ENCODE measurements at places on chromosomes 4 and X. TPM values are rescaled to one million over a fixed set of nuclear protein-coding genes. Genes with fewer than 3 reads are reported as not detected.

The PPP1R3F gene
- 2.9 TPM for total RNA-seq

The CXorf65 gene
- 55.8 TPM for total RNA-seq

DNA sequence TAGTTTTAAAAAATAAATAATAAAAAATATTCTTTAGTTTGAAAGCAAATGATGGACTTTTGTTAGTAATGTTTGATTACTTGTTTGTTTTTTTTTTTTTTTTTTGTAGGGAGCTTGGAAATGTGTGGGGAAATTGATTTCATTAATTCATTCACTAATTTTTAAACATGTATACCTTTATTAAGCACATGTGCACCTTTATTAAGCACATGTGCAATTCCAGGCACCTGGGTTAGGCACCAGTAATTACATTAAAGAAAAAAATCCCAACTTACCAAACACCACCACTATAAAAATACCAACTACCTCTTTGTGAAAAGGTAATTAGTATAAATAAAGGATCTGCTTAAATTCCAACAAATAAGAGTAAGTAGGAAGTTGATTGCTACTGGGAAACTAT, 9.5 kb downstream of the GUCY1B1 start:
- DNase-seq = no peak

DNA sequence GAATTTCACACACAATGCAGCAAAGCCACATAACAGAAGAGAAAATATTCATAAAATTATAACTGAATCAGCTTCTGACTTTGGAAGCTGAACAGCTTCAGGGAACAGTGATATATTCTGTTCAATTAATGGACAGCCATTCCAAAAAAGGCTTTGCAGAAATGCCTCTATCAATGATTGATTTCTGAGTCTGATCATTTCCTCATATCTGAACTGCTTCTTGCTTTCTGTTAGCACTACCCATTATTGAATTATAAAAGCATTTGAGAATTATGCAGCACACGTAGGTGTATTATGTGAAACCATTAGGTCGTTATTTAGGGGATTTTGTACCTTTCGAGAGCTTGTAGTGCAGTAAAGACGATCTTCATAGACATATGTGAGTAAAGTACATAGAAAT, 159.6 kb downstream of the STIM2 start:
- no peak for DNase-seq

GRCh38 chrX:110732266-110732665, 63.4 kb downstream of the CHRDL1 start:
- no peak for DNase-seq

GRCh38 chr4:99811850-99812249, 4.8 kb upstream of the DAPP1 start:
- DNase-seq = peak; percentile 77
